ENCODE measurements at places on chromosomes 16 and 17.

DNA sequence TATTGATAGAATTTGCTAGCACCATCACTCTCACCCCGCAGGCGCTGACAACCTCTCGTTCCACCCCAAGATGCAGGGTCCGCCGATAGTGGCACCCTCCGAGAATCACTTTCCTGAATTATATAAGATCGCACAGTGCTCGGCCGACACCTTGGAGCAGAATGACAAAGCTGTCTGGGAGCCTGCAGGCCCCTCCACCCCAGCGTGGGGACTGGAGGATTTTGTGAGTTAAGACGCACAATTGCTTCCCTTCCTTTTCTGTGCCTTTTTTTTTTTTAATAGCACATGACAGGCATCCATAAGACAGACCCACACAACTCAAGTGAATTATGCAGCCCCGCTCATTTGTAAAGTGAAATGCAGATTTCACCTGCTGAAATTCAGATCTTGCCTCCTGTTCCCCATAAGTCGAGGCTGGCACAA lies 155.3 kb downstream of the C16orf78 start:
- no peak for DNase-seq

DNA sequence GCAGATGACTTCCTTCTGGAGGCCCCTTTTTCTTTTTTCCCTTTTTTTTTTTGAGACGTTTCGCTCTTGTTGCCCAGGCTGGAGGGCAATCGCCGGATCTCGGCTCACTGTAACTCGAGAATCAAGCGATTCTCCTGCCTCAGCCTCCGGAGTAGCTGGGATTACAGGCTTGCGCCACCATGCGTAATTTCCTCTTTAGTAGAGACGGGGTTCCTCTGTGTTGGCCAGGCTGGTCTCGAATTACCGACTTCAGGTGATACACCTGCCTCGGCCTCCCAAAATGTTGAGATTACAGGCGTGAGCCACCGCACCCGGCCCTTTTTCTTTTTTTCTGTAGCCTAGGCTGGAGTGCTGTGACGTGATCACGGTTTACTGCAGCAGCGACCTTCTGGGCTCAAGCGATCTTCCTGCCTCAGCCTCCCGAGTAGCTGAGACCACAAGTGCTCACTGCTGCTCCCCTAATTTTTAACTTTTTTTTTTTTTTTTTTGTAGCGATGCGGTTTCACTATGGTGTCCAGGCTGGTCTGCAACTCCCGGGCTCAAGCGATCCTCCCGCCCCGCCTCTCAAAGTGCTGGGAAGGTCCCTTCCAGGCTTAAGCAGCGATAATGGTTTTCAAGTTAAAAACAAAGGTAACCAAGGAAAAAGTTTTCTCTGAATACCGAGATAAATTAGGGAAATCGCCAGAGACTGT lies 956 bp upstream of the IST1 start:
- peak; percentile 65 for DNase-seq

DNA sequence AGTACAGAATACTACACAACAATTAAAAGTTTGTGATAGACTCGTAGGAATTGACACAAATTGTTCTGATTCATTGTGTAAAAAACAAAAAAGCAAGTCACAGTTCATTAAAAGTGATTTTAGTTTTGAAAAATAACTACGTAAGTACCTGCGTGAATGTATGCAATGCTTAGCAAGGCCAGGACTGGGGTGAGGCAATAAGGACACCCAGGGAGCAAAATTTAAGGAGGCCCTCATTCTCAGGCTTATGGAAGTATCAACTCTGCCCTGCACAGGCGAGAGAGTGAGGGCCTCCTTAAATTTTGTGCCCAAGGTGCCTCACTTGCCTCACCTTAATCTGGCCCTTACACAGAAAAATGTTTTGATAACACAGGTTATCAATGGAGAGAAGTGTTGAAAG lies 31.4 kb downstream of the NOG start:
- DNase-seq: no peak

- DNase-seq: no peak
Observed at GRCh38 chr17:68141050-68141449, 105.5 kb downstream of the KPNA2 start.

DNA sequence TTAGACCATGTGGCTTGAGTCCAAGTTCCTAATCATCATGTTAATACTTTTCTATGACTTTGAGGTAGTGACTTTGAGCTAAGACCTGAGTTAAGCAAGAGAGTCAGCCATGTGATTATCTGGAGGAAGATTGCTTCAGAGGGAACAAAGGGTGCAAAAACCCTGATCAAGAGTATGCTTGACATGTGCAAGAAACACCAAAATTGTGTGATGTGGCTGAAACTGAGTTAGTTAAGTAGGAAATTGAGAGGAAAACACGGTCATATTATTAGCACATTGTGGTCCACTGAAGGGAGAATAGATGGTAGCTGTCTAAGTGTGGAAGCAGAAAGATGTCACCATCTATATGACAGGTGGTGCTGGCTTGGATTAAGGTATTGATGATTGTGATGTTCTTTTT lies 130.4 kb upstream of the MON1B start:
- DNase-seq: no peak

- DNase-seq: no peak
Observed at GRCh38 chr17:22463110-22463850, 771.0 kb downstream of the KCNJ18 start.

GRCh38 chr16:1825381-1825863 lies 1.2 kb downstream of the HAGH start:
- DNase-seq: no peak

DNA sequence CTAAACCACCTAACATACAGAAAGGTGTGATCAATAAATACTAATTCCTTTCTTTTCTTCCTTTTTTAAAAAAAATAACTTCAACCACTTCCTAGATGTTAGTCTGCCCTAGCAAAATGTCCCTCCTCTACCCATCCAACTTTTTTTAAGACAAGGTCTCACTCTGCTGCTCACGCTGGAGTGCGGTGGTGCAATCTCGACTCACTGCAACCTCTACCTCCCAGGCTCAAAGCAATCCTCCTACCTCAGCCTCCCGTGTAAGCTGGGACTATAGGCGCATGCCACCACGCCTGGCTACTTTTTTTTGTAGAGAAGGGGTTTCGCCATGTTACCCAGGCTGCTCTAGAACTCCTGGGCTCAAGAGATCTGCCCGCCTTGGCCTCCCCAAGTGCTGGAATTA lies 33.1 kb downstream of the KANSL1 start:
- no peak for DNase-seq

DNA sequence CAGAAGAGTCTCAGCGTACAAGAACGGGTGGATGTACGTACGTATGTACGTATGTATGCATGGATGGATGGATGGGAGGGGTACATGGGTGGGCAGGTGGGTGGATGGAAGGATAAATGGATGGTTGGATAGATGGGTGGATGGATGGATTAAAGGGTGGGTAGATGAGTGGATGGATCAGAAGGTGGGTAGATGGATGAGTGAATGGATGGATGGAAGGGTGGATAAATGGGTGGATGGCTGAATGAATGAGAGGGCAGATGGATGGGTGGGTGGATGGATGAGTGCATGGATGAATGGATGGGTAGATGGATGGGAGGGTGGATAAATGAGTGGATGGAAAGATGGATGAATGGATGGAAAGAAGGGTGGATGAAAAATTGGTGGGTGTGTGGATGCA lies 45.6 kb downstream of the ENGASE start:
- DNase-seq: no peak

All from Peyer's patch (tissue), 4 donors.